Transverse colon (tissue), 4 donors: ENCODE measurements at places on chromosomes 3 and 15. TPM values are rescaled to one million over a fixed set of nuclear protein-coding genes. Genes with fewer than 3 reads are reported as not detected.

DNA sequence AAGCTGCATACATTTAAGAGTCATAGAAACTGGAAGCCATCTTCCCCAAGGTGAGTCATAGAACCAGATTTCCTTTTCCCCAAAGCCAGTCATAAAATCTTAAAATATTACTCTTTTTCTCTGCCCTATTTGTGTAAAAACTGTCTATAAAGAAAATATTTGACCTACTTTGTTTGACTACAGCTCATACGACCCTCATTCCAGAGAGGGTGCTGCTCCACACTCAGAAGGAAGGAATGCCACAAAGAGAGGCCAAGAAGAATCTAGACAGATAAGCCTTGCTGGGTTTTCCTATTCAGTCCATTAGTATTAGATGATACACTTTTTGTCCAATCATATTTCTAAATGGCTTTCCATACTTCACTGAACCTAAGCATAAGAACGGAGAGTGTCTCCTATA lies 671.6 kb upstream of the SGO1 start:
- H3K36me3 ChIP-seq = no peaks in the 10 kb centered on the region
- no peak for DNase-seq
- H3K4me1 ChIP-seq = no peaks in the 10 kb centered on the region
- H3K4me3 ChIP-seq = no peak overlapping the region

- no peak overlapping the region for H3K4me3 ChIP-seq
- no peaks in the 10 kb centered on the region for H3K27me3 ChIP-seq
- DNase-seq = no peak
- no peaks in the 10 kb centered on the region for H3K36me3 ChIP-seq
Observed at GRCh38 chr3:162517110-162517509, 1020.5 kb downstream of the OTOL1 start.

DNA sequence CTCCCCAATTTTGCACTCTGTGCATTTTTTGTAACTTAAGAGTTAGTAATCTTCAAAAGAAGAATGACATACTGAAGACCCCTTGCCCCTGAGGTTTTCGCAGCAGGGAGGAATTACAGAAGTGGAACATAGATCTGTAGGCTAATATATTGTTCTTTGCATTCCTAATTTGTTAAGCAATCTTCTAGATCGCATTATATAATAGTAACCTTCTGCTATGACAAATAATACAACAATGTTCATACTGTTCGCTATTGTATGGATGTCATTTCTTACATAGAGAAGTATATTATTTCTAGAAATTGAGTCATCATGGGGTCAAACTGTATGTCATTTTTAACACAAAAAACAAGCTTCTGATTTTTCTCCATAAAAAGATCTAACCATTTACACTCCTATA lies 95.8 kb upstream of the TGFBR2 start:
- no peak overlapping the region for H3K4me3 ChIP-seq
- H3K27ac ChIP-seq = no peak overlapping the region
- no peak for DNase-seq
- no peaks in the 10 kb centered on the region for H3K36me3 ChIP-seq
- H3K4me1 ChIP-seq = no peaks in the 10 kb centered on the region
- H3K27me3 ChIP-seq = no peaks in the 10 kb centered on the region

DNA sequence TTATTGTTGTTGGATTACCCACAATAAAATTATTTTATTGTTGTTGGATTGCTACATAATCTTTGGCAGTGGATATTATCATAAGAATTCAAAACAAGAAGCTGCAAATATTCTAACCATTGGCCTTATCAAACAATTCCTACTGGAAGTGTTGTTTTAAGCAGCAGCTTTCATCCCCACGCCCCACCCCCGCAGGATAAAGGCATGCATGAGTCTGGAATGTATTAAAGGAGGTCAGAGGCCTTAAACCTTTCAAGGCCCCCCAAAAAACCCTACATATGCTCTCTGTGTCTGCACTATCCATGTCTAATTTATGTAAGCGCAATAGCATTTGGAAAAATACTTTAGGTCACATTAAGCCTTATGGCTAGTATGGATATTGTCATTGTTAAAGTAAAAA lies 23.1 kb downstream of the P3H2 start:
- no peaks in the 10 kb centered on the region for H3K27me3 ChIP-seq
- no peaks in the 10 kb centered on the region for H3K36me3 ChIP-seq
- no peak overlapping the region for H3K4me3 ChIP-seq
- no peak for DNase-seq
- H3K4me1 ChIP-seq = no peaks in the 10 kb centered on the region

DNA sequence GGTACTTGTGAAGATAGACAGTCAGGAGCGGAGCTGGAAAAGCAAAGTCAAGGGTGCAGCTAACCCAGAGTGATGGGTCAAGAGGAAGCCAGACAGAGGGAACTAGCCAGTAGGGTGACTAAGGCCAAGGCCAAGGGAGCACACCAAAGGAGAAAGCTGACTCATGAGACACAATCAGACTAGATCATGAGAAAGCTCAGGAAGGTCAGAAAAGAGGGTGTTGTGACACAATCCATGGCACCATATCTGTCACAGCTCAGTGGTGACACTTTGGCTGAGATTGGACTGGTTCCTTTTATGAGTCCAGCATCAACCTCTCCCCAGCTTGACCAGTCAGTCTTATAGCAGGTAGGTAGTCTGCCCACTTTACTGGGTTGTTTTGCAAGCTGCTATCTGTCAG lies 22.2 kb downstream of the P2RY1 start:
- H3K4me1 ChIP-seq = no peaks in the 10 kb centered on the region
- DNase-seq = no peak
- H3K4me3 ChIP-seq = no peak overlapping the region
- no peaks in the 10 kb centered on the region for H3K27me3 ChIP-seq

HTD2 gene
- total RNA-seq = 16.9 TPM

PLA2G4D gene
- total RNA-seq = not detected
